ENCODE measurements at places on chromosomes 7 and 10.
A peak's percentile ranks its signal among the peaks of the same experiment; 100 is the strongest.

GRCh38 chr7:111855161-111855841, 293.0 kb upstream of the IMMP2L start:
- DNase-seq: peak; percentile 24

DNA sequence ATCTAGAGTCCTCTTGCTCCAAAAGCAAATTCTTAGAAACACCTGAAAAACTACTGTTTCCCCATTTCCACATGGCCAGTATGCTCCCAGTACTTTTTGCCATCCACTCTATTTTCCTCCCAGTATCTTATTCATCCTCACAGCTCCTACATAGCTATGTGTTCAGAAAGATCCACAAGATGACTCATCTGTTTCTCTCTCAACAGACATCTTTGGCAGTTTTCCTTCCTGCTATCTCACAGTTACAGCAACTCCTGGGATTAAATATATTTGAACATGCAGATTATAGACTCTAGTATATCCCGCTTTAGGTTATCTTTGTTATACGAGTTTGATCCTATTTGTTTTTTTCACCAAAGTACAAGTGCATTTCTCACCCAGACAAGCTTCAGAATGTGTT, 675.6 kb upstream of the POT1 start:
- DNase-seq: no peak

- DNase-seq: no peak
Observed at GRCh38 chr10:123096452-123096851, 39.3 kb upstream of the HMX3 start.

GRCh38 chr7:31029251-31030042, 22.7 kb upstream of the ADCYAP1R1 start:
- no peak for DNase-seq

GRCh38 chr10:184911-185310, 49.7 kb downstream of the ZMYND11 start:
- no peak for DNase-seq

- no peak for DNase-seq
Observed at GRCh38 chr10:26832960-26833359, 27.8 kb downstream of the ABI1 start.

GRCh38 chr10:49323171-49323895, 24.4 kb downstream of the C10orf71 start:
- DNase-seq: no peak

GRCh38 chr7:47227762-47228177, 354.1 kb downstream of the TNS3 start:
- DNase-seq: no peak

DNA sequence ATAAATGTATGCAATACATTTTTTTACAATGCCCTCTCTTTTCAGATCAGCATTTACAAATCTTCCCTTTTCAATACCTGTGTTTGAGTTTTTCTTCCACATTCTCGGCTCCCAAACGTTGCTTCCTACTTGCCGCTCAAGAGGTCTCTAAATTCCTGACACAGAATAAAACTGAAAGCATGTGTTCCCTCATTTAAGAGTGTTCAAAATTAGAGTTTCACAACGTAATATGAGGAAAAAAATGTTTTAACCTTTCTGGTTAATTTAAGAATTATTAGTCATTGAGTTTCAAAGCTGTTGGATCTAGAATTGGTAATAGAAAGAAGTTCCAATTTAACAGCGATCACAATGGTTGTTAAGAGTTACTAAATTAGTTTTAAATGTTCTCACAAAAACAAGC, 100.4 kb downstream of the ARID5B start:
- no peak for DNase-seq

DNA sequence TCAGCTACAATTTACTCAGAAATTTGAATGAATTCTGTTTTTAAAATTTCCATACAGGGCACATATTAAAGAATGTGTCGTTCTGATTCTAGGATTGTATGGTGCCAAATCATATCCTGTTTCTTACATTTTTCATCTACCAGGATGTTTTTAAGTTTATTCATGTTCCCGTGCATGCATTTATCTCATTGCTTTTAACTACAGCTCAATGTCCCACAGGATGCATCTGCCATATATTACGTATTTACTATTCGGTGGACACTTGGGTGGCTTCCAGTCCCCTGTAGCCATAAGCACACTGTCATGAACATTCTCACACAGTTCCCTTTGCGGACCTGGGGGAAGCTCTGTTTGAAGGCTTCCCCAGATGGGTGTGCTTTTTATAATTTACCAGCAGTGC, 122.3 kb downstream of the CCDC71L start:
- no peak for DNase-seq

DNA sequence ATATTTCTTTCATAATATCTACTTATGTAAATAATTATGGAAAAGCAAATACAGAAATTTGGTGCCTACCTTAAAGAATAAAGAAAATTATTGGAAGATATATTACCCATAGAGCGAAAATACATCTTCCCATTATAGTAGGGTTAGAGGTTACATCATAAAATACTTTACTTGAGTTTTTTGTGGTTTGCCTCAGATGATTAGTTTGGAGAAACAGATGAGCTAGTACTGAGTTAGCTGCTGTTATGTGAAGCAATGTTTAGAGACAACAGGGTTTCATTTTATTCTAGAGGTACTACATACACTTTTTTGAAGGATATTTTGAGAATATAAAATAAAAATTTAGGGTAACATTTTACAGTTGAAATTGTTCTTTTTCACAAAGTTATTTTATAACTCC, 2.9 kb upstream of the MLLT10 start:
- DNase-seq: no peak

DNA sequence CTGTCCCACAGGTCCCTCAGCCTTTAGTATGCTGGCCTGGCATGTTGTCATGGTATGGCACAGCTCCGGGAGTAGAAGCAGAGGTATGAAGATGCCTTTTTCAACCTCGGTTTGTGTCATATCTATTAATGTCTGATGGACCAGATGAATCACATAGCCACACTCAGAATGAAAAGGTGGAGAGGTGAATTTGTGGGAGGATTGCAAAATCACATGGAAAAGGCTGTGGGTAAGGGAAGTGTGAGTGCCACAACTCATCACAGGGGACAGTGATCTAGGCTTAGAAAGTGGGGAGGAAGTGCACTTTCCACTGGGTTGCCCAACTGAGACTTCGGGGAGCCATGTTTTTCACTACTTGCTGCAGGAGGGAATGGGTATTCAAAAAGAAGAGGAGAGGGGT, 190.7 kb downstream of the WDR11 start:
- DNase-seq: no peak

DNA sequence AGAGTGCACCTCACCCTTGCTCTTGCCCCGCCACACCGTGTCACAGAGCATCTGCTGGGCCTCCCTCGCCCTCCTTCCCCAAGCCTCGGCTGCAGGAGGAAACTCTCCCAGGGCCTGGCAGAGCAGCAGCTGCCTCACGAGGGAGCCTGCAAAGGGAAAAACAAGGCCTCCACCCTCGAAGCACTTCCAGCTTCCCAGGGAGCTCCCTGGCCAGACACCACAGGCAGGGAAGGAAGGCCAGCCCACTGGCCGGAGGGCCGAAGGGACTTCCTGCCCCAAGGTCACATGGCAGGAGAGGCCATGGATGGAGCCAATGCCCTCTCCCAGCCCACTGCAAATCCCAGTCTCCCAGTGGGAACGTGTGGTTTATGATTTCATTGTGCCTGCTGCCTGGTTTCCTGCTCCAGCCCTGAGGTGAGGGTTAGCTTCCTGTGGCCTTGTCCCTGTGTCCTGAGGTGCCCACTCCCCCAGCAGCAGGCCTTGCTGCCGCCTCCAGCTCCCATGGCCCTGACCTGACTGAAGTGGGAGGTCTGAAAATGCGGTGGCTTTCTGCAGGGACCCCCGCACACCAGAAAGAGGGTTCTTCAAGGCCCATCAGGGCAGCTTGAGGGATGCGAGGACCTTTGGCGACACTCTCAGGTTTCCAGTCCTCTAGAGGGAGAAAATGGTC, 100.5 kb upstream of the PPIF start:
- no peak for DNase-seq

DNA sequence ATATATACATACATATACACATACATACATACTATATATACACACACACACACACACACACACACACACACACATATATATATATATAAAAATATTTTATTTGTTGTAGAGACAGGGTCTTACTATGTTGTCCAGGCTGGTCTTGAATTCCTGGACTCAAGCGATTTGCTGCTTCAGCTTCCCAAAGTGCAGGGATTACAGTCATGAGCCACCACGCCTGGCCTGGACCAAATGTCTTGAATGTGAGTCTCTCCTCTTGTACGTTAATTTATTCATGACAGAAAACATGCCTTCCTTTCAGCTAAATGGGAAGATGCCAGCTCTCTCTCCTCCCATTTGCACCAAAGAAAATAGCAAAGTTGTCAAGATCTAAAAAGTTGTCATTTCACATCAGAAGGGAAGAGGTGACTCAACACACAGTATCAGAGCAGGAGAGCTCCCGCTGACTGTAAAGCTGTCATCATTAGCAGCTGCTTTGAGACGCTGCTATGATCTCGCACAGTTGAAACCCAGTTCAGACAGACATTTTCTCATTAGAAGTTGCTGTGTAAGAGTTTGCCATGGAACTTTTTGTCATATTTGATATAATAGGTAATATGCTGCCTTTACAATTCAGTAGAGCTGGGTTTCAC, 224.3 kb downstream of the SFMBT2 start:
- DNase-seq: peak; percentile 70

DNA sequence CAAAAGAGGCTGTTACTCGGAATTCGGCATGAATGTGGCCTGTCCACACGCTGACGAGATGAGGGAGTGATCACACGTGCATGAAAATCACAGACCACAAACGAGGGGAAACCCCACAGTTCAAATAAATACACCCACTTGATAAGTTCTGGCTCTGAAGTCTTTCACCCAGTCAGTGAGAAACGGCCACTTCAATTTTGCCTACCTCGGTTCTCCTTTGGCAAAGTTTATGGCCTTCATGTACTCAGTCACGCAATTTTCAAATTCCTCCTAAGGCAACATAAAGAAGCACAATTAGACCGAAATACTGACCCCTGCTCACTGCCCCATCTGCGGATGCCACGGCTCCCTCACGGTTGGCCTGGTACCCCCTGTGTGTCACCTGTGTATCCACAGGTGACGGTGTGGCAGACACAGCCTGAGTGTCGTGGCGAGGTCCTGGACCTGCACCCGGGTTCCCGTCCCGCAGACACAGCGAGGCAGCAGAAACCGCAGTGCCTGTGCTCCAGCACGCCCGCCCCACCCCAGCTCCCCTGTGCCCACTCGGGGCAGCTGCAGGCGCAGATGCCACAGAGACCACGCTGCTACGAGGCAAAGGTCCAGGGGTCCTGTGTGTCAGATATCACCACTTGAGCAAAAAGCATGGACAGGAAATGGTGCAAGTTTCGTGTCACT, 1.4 kb downstream of the CFAP46 start:
- DNase-seq: no peak

DNA sequence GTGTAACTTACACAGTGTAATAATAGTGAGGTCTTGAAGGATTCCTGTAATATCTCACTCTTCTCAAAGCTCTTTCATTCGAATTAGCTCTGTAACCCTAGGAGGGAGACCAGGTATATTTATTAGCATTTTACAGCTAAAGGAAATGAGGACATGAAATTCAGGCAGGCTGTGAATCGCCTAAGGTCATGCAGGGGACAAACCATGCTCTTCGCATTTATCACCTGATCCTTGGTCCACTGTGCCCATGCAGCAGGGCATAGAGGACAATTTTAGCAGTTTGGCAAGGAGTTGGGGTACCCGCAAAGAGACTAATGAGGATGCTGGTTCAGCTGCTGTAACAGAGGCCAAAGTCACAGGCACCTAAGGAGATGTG, 14.8 kb upstream of the LAMB1 start:
- no peak for DNase-seq

GRCh38 chr7:103082497-103082896, 7.6 kb downstream of the ARMC10 start:
- no peak for DNase-seq

- no peak for DNase-seq
Observed at GRCh38 chr7:140360697-140361229, 37.6 kb downstream of the SLC37A3 start.

DNA sequence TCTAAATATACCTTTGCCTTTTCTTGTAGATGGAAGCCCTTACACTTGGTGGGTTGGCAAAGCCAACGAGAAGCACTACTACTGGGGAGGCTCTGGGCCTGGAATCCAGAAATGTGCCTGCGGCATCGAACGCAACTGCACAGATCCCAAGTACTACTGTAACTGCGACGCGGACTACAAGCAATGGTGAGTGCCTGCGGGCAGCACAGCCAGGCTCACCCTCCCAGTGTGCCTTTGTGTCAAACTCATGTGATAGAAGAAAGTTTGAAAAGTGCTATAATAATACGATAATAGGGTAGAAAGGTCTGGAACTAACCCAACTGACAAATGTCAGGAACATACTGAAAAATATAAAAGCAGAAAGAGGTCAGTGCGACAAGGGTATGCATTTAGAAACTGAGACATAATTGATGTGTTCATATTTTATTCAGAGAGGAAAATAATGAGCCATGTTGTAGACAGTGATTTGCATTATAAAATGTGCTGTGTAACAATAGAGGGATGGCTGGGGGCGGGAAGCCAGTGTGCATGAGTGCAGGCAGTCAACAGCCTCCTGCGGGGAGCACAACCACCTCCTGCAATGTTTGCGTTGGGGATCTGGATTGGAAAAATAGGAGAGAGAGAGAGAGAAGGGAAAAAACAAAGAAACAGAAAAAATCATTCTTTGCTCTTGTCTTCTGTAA, 686.9 kb upstream of the C7orf33 start:
- no peak for DNase-seq

- DNase-seq: no peak
Observed at GRCh38 chr7:81926154-81926553, 156.3 kb upstream of the HGF start.

DNA sequence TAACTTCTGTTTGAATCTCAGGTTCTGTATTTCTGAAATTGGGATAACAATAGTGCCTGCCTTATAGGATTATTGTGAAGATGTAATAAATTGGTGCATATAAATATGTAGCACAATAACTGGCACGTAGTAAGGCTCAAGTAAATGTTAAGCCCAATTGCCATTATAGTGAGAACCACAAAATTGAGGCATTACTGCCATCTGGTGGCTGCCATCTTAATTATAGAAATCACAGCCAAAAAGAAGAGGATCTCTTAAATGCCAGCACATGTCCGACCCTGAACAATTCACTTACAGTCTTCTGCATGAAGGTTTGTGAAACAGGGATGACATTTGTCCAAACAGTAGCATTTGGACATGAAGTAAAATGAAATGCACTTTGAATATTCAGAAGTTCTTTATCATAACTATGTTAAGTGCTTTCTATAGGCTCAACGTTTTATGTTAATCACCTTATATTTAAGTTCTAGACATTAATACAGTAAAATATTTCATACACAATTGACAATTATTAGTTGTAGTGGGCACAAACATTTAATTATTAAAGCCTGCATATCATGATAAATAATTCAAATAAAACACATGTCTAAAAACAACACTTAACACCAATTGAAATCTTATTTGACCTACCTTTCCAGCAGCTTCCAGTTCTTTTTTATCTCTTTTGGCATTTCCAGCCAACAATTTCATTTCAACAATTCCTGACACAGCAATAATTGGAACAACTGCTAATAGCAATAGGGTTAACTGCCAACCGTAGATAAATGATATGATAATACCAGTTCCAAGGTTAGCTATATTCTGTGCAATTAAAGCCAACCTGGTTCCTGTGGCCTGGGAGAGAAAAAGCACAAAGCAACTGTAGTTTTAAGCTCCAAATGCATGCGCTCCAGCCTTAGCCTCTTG, 58.5 kb downstream of the ABCB4 start:
- DNase-seq: peak; percentile 85

Data from activated naive CD4-positive, alpha-beta T cell treated with anti-CD3 and anti-CD28 coated beads for 36 hours (primary cell).